NCI-H524 treated with DMSO at 0.1 percent for 48 hours (cell line): ENCODE measurements at places on chromosomes 6 and 20.

- DNase-seq, result no peak
These were observed 13.3 kb downstream of the DUSP22 start for GRCh38 chr6:305371-306206.

- DNase-seq, result no peak
These were observed 3.8 kb downstream of the PTPRT start for GRCh38 chr20:43185901-43186300.

DNA sequence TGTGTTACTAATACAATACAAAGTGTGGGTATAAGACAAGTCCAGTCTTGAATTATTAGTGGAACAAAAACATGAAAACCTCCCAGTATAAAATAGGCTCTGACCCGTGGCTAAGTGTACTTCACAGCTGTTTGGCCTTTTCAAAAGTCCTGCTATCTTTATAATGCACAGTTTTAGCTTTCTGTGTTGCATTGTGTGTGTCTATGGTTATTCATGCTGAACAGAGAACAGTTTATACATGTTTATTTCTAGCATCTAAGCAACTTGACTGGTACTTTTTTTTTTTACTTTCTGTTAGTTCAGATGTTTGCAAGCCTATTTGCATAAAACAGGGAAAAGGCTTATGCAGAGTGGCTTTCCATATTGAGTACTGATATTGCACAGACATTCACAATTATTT lies 119.2 kb upstream of the CCN2 start:
- no peak for DNase-seq

DNA sequence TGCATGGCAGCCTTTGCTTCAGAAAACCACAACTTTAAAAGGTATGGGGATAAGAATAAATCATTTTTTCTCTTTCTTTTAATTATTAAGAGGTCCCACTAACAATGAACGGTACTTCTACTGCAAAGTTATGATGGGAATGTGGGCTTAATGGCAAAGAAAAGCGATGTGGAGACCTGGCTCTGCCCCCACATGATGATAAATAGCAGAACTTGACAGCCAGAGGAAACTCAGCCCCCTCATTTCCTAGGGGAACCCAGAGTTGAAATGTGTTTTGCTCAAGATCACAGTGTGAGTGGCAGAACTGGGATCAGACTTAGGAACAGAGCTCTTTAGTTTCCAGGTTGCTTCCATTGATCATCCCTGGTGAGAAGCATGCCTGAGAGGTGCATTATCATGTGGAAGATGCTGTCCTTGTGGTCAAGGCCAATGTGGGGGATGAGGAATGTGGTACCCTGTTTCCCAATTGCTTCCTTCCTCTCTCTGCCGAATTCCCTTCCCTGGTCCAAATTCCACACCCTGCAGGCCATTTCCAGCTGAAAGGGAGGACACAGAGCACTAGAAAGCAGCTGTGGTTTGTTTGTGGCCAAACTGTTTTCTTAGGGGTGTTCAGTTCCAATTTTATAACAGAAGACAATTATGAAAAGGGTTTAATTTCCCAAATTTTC lies 66.0 kb downstream of the BACH2 start:
- DNase-seq, result no peak

GRCh38 chr6:34052071-34052825 lies 93.6 kb downstream of the GRM4 start:
- no peak for DNase-seq

DNA sequence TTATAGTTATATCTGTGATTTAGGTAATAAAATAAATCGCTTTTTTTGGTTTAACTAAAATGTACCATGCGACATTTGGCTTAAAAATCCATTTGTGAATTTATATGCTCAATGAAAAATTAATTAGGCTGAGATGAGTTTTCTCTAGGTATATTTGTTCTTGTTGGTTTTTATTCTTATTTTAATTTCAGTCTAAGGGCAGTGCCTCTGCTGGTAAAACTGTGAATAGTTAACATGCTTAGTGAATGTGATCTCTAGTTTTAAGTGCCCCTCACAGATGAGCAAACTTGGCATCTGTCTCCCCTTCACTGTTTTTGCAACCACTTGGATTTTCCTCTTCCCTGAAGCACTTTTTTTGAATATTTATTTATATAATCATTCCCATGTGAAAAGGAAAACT lies 822.7 kb downstream of the GRIK2 start:
- DNase-seq, result peak; percentile 50

DNA sequence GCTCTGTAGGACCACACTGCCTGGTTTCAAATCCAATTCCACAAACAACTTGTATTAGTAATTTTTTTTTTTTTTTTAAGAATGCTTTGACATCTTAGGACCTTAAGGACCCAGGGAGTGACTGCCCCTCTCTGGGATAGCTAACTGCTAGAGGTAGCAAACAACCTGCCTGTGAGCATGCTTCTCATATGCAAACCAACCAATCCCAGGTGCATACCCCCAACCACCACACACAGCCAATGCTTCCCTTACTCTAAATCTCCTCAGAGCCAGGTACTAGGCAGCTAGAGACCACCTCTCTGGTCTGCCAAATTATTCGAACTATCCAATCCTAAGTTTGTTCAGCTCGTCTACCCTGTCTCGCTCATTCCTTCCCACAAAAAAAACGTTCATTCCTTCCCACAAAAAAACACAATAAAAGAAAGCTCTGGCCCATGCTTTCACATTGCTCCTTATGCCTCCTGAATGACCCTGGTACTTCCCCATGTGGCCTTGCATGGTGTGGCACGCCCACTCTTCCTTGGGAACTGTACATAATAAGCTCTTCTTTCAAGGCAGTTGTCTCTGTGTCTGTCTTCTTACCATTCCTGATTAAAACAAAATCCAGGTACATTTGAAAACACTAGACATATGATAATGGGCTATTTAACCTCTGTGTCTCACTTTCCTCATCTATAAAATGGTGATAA lies 6.4 kb downstream of the SERAC1 start:
- no peak for DNase-seq

GRCh38 chr6:158684311-158684710 lies 34.5 kb downstream of the SYTL3 start:
- no peak for DNase-seq

DNA sequence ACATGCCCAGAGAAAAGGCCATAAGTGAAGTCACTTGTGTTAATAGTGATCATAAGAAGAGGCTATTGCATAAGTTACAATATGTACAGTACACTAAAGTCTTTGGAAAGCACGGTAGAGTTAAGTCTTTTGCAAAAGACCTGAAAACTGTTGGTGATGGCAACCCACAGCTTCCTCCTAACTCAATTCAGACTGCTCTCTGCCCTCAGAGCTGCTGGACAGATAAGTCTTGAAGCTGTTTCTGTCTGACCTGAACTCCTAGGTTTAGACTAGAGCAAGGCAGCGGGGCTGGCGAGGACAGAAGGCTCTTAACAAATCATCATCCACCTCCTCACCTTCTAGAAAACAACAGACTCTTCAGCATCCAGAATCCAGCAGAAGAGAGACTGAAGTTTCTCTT lies 125.4 kb downstream of the CD24 start:
- DNase-seq, result no peak

GRCh38 chr20:63758152-63758551 lies 18.6 kb downstream of the SLC2A4RG start:
- no peak for DNase-seq

- no peak for DNase-seq
These were observed 3.4 kb downstream of the TSPO2 start for GRCh38 chr6:41045664-41046063.

DNA sequence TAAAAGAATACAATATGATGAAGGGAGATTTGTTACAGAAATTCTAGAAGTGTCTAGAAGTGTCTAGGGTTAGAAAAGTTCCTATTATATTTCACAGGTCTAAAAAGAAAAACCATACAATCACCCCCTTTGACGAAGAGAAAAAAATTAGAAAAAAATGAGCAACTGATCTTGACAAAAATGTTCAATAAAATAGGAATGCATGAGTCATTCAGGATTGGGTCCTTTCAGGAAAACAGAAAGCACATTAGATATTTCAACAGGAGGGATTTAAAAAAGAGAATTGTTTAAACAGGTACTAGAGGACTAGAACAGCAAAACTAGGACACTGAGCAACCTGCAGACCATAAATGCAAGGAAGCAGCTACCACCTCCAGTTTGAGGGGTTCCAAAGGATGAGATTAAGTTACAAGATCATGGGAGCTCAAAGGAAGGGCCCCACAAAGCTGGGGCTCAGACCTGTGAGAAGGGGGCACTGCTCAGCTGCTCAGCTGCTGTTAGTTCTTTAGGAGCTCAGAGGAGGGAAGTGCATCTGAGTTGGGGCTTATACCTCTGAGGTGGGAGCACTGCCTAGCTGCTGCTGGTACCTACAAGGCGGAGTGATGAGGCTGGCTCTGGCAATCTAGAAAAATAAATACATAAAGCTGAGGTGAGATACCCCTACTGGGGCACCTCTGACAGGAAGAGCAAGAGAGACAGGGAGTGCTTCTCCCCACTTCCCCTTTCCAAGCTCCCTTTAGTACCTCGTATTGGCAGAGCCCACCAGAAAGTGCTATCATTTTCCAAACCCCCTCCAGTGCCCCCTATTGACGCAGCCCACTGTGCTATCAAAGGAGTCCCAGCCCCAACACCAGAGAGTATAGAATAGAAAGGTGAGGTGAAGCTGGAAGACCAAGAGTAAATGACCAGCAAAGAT lies 27.1 kb upstream of the BEND6 start:
- DNase-seq, result no peak

DNA sequence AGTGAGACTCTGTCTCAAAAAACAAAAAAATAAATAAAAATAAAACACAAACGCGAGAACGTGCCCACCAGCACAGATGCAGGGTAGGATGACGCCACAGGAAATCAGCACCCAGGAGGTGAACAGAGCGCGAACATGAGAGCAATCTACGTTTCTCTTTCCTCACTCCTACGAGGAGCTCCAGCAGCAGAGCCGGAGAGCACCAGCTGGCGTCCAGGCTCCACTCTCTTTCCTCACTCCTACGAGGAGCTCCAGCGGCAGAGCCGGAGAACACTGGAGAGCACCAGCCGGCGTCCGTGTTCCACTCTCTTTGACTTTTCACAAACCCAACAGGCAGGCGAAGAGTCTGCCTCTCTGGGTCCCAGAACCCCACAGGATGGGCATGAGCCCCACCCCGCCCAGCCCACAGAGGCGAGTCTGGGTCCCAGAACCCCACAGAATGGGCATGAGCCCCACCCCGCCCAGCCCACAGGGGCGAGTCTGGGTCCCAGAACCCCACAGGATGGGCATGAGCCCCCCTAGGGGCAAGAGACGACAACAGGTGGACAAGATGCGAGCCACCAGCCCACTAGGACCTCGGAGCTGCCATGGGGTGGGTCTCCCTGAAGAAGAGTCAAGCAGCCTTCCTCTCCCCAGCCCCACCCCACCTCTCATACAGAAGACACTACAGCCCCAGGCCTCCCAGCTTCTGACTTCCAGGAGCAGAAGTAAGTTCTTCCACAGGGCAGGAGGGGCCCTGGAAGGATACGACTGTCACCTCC lies 20.2 kb downstream of the ZBTB46 start:
- DNase-seq, result no peak

GRCh38 chr6:56370127-56370540 lies 122.8 kb upstream of the COL21A1 start:
- no peak for DNase-seq

GRCh38 chr6:157273756-157274470 lies 49.4 kb downstream of the TMEM242 start:
- no peak for DNase-seq

- no peak for DNase-seq
These were observed 6.8 kb upstream of the MICA start for GRCh38 chr6:31396422-31397152.

DNA sequence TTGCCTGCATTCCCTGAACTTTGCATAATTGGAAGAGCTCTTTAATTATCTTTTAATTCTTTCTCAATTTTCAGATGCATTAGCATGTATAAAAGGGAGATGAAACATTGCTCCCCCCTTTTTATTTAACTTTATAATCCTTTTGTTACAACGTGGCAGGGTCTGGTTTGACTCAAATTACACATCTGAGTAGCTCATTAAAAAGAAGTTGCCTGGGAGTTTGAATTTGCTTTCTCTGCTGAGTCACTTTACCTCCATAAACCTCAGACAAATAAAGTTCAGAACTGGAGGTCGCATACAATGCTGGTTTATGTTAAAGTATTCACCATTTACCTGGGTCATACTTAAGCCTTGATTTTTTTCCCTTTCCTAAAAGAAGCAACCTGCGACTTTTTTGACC lies 495.2 kb downstream of the PREX1 start:
- no peak for DNase-seq

DNA sequence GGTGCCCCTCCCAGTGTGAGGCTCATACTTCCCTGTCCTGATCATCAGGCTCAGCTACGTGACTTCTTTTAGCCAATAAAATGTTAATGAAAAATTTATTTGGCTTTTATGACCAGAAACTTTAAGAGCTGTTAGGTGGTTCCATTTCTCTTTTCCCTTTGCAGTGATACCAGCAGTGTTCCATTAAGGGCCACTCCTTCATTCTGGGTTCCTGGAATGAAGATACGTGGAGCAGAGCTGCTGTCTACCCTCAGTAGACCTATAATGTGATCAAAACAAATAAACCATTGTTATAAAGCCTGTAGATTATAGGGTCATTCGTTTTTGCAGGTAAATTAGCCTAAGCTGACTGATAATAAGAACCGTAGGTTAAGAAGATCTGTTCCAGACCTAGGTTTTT lies 228.0 kb downstream of the ZFAND3 start:
- no peak for DNase-seq

- no peak for DNase-seq
These were observed 69.2 kb downstream of the PDE7B start for GRCh38 chr6:135920689-135921088.

- DNase-seq, result no peak
These were observed 39.6 kb upstream of the NOX3 start for GRCh38 chr6:155495011-155495768.

DNA sequence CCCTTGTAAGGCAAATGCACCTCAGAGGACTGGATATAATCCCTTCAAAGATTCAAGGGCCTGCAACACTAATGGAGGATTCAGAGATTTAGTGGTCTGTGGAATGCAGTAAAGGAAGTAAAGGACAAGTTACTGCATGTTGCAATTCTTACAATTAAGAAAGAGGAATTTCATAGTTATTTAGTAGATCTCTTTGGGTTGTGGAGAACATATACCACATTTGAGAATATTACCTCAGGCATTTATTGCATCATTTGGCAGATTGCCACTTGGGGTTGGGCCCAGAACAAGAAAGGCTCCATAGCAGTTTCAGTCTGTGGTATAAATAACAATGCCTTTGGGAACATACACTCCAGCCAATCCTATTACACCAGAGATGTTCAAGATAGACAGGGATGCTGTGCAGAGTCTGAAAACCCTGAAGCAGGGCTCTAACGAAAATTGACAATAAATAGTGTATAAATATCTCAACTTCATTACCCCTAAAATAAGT lies 20.9 kb upstream of the EPM2A start:
- no peak for DNase-seq

- no peak for DNase-seq
These were observed 10.9 kb downstream of the ZNF217 start for GRCh38 chr20:53582574-53583351.

- DNase-seq, result no peak
These were observed 391.8 kb upstream of the MMS22L start for GRCh38 chr6:97674802-97675201.

- DNase-seq, result no peak
These were observed 2.8 kb upstream of the HTR1B start for GRCh38 chr6:77466055-77466450.

DNA sequence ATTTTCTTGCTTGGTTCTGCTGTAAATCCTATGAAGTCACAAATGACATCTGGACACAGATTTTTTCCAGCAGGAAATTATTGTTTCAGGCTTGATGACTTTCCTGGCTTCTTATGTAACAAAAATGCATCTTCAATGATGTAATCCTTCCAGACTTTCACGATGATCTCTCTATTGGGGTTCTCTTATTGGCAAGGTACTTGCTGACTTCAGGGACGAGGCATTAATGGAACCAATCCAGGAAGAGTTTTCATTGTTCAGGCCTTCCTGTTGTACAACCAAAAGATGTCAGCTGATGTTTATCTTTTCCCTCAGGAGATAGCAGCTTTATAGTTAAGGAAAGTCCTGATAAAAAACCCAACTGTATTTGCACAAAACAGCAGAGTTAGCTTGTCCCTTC lies 118.5 kb upstream of the MMS22L start:
- peak; percentile 14 for DNase-seq
